Stimulated activated CD8-positive, alpha-beta memory T cell treated with anti-CD3 and anti-CD28 coated beads, Interleukin-15, amount 100 ng/mL, for 4 hours (primary cell): ENCODE measurements at places on chromosomes 3 and 15.

DNA sequence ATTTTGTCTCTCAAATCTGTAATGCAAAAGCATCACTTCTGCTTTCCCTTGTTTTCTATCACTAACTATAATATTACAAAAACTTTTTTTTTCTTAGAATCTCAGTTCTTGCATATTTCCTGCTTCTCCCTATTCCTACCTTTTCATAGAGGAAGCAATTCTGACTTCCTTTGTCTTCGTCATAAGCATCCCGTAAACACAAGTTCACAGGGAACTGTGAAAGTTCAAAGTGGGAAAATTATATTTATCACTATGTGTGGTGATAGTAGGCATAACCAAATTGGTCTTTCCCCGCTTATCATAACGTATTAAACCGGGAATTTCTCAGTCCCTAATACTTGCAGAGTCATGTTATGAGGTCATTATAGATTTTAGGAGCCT lies 22.3 kb downstream of the CD200 start:
- no peak for DNase-seq

- no peak for DNase-seq
Measured at GRCh38 chr15:100075229-100075628, 266.5 kb downstream of the ADAMTS17 start.

GRCh38 chr3:10462641-10463532 lies 42.5 kb downstream of the ATP2B2 start:
- DNase-seq, result no peak

DNA sequence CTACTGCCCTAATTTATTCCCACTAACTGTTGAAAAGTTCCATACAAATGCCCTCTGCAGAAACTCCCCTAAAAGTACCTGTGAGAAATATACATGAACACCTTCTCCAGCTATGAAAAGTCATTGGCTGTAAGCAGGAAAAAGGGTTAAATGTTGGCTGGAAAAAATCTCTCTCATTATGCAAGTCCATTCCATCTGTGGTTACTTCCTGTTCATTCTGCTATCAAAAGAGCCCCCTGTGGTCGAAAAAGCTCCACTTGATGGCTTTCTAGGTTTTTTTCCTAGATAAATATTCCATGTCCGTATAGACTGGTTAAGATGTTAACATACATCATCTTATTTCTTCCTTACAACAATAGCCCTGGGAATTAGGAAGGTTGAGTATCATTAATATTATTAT lies 56.2 kb upstream of the AKAP13 start:
- DNase-seq, result no peak

DNA sequence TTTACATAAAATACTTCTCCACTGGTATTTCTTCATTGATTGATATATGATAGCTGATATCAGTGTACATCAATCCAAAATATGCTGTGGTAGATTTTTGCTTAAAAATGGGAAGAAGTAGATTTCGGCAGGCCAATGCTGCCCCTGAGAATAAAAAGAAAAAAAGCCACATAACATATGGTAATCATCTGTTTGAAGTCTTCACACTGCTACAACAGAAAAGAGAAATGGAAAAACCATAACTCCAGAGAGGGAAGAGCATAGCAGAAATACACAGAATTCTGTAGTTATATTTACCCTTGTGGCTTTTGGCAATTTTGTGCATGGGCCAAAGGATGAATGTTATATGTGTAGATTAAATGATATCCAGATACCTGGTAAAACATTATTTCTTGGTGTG lies 143.1 kb upstream of the KCNMB2 start:
- DNase-seq, result no peak

DNA sequence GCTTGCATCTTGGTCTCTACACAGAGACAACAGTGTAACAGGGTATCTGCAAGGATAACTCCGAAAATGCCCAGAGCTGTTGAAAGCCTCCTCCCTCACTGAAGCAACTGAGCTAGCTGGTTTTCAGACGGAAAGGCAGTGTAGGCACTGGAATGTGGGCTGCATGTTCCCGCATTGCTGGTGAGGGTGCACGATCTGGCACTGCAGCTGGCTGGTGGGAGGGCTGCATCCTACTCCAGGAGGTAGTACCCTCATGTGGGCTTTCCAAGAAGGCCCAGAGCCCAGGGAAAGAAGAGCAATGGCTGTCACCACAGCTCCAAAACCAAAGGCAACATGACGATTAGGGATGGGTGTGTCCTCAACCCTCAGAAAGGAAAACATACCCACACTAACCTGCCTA lies 28.7 kb upstream of the RPS17 start:
- DNase-seq, result no peak

- DNase-seq, result no peak
Measured at GRCh38 chr3:194368918-194369317, 625 bp downstream of the LRRC15 start.

DNA sequence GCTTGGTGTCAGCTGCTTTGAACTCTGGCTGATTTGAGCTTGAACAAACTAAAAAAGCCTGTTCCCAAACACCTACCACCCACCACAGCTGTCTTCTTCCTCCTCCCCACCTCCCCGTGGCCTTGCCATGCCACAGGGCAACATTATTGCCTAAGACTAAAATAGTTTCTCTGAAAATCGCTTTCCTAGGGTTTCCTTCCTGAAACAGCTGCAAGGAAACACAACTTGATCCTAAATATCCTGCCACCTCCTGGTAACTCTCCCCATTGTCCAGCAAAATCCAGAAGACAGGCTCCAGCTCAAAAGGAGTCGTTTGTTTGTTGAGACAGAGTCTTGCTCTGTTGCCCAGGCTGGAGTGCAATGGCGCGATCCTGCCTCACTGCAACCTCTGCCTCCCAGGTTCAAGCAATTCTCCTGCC lies 193.9 kb upstream of the TPM1 start:
- no peak for DNase-seq

DNA sequence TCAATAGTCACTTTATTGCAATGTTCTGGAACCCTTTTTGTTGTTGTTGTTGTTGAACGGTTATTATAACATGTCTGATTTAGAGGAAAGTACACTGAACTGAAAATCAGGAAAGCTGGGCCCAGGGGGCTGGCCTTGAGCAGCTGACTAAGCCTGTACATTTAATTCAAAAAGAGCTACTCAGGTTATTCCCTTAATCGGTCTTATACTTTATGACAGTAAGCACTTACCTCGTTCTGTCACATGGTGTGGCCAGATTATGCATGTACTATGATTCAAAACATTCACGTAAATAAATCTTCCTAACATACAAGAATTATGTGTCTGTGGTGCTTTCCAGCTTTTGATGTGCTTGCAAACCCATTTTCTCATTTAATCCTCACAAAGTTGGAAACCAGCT lies 382.5 kb upstream of the TPRG1 start:
- DNase-seq, result no peak

DNA sequence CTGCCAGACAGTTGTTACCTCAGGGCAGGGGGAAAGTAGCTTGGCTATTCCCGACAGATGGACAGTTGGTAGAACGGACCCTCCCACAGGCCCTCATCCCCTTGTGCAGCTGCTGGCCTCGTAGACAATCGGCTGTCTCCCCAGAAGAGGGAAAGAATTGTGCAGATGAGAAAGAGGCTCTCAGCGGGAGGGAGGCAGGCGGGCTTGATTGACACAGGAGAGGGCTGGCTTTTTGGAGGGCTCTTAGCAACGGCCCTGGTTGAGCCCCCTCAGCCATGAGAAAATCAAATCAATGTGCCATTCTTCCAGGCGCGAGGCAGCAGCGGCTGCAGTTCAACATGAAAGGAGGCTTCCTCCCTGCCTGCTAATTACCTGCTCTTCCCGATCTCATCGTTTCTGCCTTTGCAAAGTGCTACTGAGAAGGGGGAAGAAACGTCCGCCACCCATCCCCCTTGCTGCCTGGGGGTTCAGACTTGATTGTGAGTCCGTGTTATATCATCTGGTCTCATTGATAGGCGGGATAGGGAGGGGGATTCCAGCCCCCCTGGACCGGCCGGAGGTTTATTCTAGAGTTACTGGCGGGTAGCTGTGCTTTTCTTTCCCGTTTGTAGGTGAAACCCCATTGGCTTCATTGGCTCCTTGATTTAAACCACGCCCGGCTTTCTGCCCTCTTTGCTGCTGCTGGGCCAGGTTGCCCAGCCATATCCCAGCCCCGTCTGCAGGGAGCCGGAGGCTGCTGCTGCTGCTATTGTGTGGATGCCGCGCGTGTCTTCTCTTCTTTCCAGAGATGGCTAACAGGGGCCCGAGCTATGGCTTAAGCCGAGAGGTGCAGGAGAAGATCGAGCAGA lies at the start of gene TAGLN3:
TSS of gene TAGLN3 (plus strand) at position 287 of the 848 bp plus-strand sequence. CDS start at position 788, 501 bp downstream.
- DNase-seq, result no peak

- no peak for DNase-seq
Measured at GRCh38 chr15:69854521-69855181, 243.1 kb downstream of the TLE3 start.

GRCh38 chr3:127099982-127100381 lies 92.9 kb upstream of the PRR23E start:
- no peak for DNase-seq

GRCh38 chr3:4350789-4351163 lies 47.6 kb downstream of the SETMAR start:
- DNase-seq, result peak; percentile 33

GRCh38 chr15:48190932-48191573 lies 412 bp upstream of the CTXN2 start:
- DNase-seq, result no peak

DNA sequence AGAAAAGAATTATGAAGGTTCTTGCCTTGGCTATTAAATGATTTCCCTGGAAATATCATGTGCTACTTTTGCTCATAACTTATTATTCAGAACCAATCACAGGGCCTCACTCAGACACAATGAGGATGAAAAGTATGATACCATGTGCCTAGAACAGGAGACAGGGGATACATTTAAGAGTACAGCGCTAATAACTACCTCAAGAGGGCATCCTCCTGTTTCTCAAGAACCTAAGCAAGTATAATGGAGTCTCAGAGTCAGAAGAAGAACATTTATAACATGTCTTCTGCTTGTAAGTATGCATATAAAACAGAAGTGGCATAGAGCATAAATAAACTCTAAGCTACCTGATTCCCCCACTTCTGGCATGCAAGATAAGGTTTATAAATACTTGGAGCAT lies 125.4 kb upstream of the MME start:
- no peak for DNase-seq

DNA sequence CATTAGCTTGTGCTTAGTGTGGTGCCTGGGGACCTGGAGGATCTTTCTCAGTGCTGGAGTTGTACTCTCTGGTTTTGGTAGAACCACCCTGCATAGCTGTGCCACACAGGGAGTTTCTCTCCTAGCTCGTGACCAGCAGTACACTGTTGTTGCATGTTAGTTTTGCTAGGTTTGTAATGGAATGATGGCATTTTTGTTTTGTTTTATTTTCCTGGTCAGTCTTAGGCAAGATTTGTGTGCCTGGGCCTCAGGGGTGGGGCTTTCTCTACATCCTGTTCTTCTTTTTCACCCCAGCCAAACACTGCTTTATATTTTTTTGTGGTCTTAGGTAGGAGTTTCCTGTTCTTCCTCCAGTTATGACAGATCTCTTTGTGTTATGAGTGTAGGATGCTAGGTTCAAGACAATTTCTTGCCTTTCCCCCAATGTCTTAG lies 534.5 kb upstream of the KCNMB2 start:
- DNase-seq, result no peak

GRCh38 chr3:8723612-8724011 lies 10.0 kb upstream of the CAV3 start:
- DNase-seq, result no peak

DNA sequence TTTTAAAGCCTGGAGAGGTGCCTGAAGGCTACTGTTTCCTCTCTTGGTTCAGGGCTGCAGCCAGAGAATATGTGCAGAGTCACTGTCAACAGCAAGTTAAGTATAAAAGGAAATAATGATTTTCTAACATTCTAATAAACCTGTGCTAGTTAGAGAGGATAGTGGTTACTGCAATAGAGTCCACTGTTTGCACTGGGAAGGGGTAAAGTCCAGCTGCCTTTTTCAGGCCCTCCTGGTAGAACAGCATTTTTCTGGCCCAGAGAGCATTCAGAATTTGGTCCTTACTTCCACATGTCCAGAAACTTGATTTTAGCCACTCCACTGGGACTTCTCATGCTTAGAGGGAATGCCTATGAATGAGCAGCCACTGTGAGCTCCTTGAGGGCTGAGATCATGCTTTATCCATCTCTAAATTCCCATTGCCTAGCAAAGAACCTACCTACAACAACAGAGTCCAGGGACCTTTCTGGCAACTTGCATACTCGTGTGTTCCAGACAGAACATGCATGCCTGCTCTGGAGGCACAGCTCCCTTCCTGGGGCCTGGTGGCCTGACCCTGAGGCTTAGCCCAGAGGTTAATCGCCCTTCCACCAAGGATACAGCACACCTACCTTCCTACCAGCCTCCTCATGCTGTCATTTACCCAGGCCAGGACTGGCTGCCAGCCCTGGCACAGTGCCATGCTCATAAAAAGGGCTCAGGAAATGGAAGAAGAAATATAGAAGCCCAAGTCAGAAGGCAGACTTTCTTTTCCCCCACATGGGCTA lies 50.3 kb upstream of the ATP13A3 start:
- no peak for DNase-seq

- no peak for DNase-seq
Measured at GRCh38 chr3:53629402-53629723, 135.0 kb downstream of the CACNA1D start.

- DNase-seq, result no peak
Measured at GRCh38 chr15:43511012-43511885, 6.2 kb upstream of the MAP1A start.

DNA sequence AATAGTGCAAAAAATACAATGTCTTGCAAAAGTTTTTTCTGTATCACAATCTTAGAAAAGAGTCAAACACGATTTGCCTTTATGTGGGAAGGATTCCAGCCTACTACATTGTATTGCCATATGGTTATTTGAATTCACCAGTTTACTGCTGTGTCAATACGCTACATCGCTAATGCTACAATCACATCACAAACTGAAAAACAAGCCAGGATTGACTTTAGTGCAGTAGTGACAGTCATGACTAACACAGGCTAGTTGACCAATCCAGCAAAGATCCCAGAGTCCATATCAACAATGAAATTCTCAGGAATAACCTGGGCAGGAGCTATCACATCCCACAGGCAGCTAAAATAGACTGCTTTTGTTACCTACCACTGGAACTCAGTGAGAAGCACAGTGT lies 67.0 kb downstream of the IL12A start:
- DNase-seq, result no peak

DNA sequence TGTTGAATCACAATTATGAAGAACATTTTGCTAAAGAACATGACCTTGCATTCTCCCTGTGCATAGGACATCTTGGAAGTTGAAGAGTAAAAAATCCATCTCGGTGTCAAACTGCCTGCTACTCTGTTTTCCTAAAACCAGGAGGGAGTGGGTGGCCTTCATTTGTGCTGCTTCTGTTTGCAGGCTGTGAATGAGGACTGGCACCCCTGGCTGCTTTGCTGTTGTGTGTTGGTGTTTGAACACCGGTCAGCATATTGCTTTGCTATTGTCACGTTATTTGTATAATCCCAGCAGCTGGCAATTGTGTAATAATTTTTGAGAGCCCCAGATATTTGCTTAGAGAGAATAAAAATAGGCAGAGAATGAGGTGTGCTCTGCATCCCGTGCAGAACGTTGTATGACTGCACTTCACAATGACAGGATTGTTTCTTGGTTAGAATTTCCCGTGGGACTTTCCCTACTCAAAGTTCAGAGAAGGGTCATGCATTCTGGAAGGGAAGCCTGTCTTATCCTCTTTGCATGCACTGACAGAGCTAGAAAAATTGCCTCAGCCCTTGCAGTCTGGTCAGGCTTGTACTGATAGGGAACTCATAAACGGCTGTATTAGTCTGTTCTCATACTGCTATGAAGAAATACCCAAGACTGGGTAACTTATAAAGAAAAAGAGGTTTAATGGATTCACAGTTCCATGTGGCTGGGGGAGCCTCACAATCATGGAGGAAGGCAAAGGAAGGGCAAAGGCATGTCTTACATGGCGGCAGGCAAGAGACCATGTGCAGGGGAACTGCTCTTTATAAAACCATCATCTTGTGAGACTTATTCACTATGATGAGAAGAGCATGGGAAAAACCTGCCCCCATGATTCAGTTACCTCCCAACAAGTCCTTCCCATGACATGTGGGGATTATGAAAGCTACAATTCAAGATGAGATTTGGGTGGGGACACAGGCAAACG lies 16.3 kb downstream of the SV2B start:
- no peak for DNase-seq
